ENCODE measurements at places on chromosomes 4 and X. TPM values are rescaled to one million over a fixed set of nuclear protein-coding genes. Genes with fewer than 3 reads are reported as not detected.

DNA sequence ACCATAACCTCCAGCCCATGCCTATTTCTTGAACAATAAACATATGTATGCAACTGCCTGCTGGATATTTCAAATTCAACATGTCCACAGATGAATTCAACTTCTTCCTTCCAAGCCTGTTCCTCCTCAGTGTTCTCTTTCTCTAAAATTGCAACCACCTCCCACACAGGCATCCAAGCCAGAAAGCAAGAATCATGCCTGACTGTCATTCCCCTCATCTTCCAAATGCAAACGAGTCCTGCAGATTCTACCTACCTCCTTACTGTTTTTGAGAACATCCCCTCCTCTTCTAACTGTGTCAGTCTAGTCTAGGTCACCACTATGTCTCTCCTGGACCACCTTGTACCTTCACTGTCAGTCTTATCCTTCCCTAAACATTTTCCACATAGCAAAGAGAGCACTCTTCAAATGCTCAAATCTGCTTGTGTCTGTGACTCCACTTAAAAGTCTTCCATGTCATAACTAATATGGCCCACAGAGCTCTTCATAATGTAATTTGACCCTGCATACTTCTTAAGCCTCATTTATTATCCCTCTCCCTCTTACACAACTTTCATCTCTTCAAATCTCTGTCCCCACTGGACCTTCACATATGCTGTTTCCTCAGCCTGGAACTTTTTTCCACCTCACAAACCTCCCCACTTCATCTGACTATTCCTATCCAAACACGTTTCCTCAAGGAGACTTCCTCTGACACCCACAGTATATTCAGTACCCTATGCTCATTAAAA is 25.7 kb downstream of the MAPK10 start:
- no peak for DNase-seq
- H3K36me3 ChIP-seq = no peaks in the 10 kb centered on the region
- H3K27me3 ChIP-seq = no peaks in the 10 kb centered on the region
- no peaks in the 10 kb centered on the region for H3K4me1 ChIP-seq

- no peak for DNase-seq
- H3K4me1 ChIP-seq = no peaks in the 10 kb centered on the region
- H3K36me3 ChIP-seq = no peaks in the 10 kb centered on the region
- no peak overlapping the region for H3K27ac ChIP-seq
- no peak overlapping the region for H3K4me3 ChIP-seq
- no peaks in the 10 kb centered on the region for H3K27me3 ChIP-seq
Measured at GRCh38 chr4:101292901-101293300, 54.4 kb downstream of the PPP3CA start.

GRCh38 chr4:56681158-56681852 is at the start of gene HOPX:
Gene HOPX (minus strand): TSS chr4:56681296. CDS start chr4:56657816, 23,480 bp downstream.
- no peaks in the 10 kb centered on the region for H3K36me3 ChIP-seq
- peaks cover 3% of the 10 kb centered on the region for H3K27me3 ChIP-seq
- no peaks in the 10 kb centered on the region for H3K4me1 ChIP-seq
- no peak for DNase-seq
- no peak within 1 kb of the TSS for H3K27ac ChIP-seq

- H3K27me3 ChIP-seq = peaks cover 15% of the 10 kb centered on the region
- no peak for DNase-seq
- no peaks in the 10 kb centered on the region for H3K4me1 ChIP-seq
- H3K36me3 ChIP-seq = no peaks in the 10 kb centered on the region
- no peak overlapping the region for H3K27ac ChIP-seq
- H3K4me3 ChIP-seq = no peak overlapping the region
Measured at GRCh38 chrX:13179100-13179499, 134.7 kb upstream of the FAM9C start.

DNA sequence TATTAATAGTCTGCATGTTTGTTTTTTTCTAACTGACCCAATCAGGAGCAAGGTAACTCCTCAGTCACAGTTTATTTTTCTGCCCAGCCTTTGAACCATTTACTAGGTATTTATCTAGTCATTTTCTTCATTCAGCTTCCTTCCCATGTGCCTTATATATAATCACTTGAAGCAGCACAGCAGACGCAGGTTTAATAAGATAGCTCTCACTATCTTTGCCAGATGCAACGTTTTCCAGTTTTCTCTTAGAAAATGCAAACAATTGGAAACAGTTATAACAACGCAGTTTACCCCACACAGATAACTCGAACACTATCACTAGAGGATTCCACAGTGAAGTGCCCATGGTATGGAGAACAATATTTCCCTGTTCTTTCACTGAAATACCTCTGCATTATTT is 56.4 kb upstream of the NFKB1 start:
- no peak for DNase-seq
- H3K4me1 ChIP-seq = no peaks in the 10 kb centered on the region
- H3K36me3 ChIP-seq = no peaks in the 10 kb centered on the region

- DNase-seq = no peak
- no peaks in the 10 kb centered on the region for H3K4me1 ChIP-seq
Measured at GRCh38 chr4:86972997-86973396, 38.2 kb downstream of the AFF1 start.

DNA sequence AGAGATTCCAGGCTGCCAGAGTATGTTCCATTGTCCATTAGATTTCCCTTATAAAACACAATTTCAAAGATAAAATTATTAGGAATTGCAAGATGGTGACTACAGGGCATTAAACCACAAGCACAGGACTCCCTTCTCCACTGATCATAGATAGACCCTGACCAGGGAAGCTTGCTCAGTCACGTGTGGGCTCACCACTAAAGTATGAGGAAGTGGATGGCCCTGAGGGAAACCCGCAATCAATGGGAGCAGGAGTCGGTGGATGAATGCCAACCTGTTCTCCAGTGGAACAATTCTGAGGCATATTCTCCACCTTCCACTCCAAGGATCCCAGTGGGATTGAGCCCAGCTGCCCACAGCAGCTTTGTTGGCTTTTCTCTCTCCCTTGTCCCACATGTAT is 515.7 kb downstream of the BCOR start:
- H3K4me3 ChIP-seq = no peak overlapping the region
- H3K27ac ChIP-seq = no peak overlapping the region
- no peaks in the 10 kb centered on the region for H3K36me3 ChIP-seq

- H3K27me3 ChIP-seq = no peaks in the 10 kb centered on the region
- H3K4me3 ChIP-seq = no peak overlapping the region
- H3K36me3 ChIP-seq = no peaks in the 10 kb centered on the region
- no peak overlapping the region for H3K27ac ChIP-seq
Measured at GRCh38 chrX:148134578-148134977, 153.4 kb downstream of the FMR1NB start.

- no peak overlapping the region for H3K27ac ChIP-seq
- no peak overlapping the region for H3K4me3 ChIP-seq
- DNase-seq = no peak
- H3K36me3 ChIP-seq = no peaks in the 10 kb centered on the region
- no peaks in the 10 kb centered on the region for H3K27me3 ChIP-seq
Measured at GRCh38 chr4:40299811-40300292, 35.3 kb upstream of the CHRNA9 start.

DNA sequence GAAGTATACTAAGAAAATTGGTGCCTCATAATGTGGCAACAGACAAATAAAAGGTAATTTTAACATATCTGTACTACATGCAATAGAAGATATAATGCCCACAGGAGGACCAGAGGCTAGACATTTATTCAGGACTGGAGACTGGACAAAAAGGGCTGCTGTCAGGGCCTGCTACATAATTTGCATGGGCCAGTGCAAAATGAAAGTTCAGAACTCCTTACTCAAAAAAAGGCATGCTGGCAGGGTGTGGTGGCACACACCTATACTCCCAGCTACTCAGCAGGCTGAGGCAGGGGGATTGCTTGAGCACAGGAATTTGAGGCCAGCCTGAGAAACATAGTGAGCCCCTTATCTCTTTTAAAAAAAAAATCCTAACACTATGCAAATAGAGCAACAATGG is 12.4 kb upstream of the MAOA start:
- no peak for DNase-seq
- H3K27me3 ChIP-seq = peaks cover 9% of the 10 kb centered on the region
- no peaks in the 10 kb centered on the region for H3K4me1 ChIP-seq
- H3K27ac ChIP-seq = no peak overlapping the region
- H3K4me3 ChIP-seq = no peak overlapping the region

- no peak for DNase-seq
- no peaks in the 10 kb centered on the region for H3K27me3 ChIP-seq
- H3K36me3 ChIP-seq = no peaks in the 10 kb centered on the region
Measured at GRCh38 chr4:118367872-118368271, 15.1 kb upstream of the PRSS12 start.

- H3K36me3 ChIP-seq = no peaks in the 10 kb centered on the region
- peak overlapping the region; percentile 59 for H3K4me3 ChIP-seq
- peak; percentile 49 for DNase-seq
- peak overlapping the region; percentile 51 for H3K27ac ChIP-seq
- peaks cover 37% of the 10 kb centered on the region for H3K4me1 ChIP-seq
Measured at GRCh38 chr4:108168160-108168670, 517 bp downstream of the LEF1 start.

GRCh38 chrX:44244008-44244407 is 99.5 kb downstream of the EFHC2 start:
- no peaks in the 10 kb centered on the region for H3K36me3 ChIP-seq
- no peak overlapping the region for H3K27ac ChIP-seq
- peak; percentile 31 for DNase-seq
- H3K4me1 ChIP-seq = no peaks in the 10 kb centered on the region
- H3K27me3 ChIP-seq = peaks cover 11% of the 10 kb centered on the region
- no peak overlapping the region for H3K4me3 ChIP-seq

- H3K27me3 ChIP-seq = no peaks in the 10 kb centered on the region
- DNase-seq = no peak
- no peaks in the 10 kb centered on the region for H3K36me3 ChIP-seq
- no peak overlapping the region for H3K4me3 ChIP-seq
Measured at GRCh38 chr4:135065366-135065765, 863.8 kb upstream of the PABPC4L start.

- H3K4me3 ChIP-seq = no peak overlapping the region
- H3K27me3 ChIP-seq = no peaks in the 10 kb centered on the region
- H3K36me3 ChIP-seq = peaks cover 3% of the 10 kb centered on the region
- H3K27ac ChIP-seq = no peak overlapping the region
- H3K4me1 ChIP-seq = no peaks in the 10 kb centered on the region
Measured at GRCh38 chr4:77910676-77911075, 48.0 kb downstream of the MRPL1 start.

DNA sequence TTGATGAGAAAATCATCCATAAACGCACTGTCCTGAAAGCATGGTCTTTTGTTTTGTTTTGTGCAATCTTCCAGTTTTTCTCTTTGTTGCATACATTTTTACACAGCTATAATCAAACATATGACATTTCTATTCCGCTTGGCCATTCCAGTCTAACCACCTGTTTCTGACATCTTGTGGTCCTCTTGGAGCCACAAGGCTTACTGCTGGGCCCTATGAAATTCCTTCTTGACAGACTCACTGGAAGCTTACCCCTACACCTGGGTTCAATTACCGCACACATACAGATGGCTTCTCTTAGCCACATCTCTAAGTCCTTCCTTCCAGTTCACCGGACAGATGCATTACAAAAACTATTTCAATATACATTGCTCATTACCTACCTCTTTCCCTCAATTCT is 72.4 kb downstream of the PAPSS1 start:
- no peak overlapping the region for H3K27ac ChIP-seq
- H3K36me3 ChIP-seq = peaks cover 24% of the 10 kb centered on the region
- H3K27me3 ChIP-seq = no peaks in the 10 kb centered on the region
- H3K4me1 ChIP-seq = no peaks in the 10 kb centered on the region
- no peak for DNase-seq

DNA sequence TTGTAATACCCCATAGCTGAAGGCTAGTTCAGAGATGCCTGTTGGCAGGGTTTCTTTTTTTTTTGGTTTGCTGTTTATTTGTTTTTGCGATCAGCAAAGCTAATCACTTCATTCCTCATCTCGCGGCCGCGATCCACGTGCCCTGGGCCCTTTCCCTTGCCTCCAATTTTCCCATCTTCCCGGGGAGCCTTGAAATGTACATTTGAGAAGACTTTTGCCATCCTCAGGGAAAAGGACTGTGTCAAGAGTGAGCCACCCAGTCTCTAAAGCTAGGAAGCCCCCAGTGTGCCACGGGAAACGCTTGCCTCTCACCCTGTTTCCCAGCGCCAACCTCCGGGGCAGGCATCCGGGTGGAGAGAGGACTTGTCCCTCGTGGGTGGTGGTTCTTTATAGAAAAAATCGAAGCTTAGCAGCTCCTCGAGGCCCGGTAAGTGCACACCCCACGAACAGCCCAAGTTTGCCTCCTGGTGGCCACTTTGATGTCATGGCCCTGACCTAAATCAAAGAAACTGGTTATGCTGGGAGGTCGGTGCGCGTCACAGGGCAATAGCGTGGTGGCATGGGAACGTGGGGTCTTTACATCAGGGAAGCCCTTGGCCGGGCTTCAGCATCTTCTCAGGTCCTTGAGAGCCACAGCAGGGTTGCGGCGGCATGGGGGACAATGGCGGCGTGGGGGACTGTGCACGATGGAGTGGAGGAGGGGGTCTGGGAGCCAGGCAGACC is 42.0 kb downstream of the MAP7D3 start:
- peak; percentile 60 for DNase-seq
- H3K4me3 ChIP-seq = no peak overlapping the region
- peaks cover 30% of the 10 kb centered on the region for H3K27me3 ChIP-seq
- peaks cover 33% of the 10 kb centered on the region for H3K36me3 ChIP-seq
- peaks cover 17% of the 10 kb centered on the region for H3K4me1 ChIP-seq

DNA sequence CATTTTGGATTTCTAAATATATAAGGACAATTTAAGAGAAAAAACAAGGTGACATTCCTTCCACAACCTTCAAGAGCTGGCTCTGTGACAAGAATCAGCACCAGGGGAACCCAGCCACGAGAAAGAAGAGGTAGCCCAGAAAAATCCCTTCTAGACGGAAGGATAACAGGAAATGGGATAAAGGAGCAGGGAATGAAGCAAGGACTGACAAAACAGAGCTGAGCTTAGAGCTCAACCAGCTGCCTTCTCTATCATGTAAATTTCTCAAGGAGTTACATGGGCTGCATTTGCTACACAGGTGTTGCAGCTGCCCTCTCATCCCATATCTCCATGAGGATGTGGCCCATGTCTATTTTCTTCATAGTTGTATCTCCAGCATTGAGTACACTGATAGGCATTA is 154.2 kb upstream of the PRDX4 start:
- H3K4me1 ChIP-seq = no peaks in the 10 kb centered on the region
- no peak overlapping the region for H3K27ac ChIP-seq

GRCh38 chr4:125773931-125774330 is 459.2 kb downstream of the FAT4 start:
- H3K27ac ChIP-seq = no peak overlapping the region
- no peaks in the 10 kb centered on the region for H3K36me3 ChIP-seq
- DNase-seq = peak; percentile 85
- no peak overlapping the region for H3K4me3 ChIP-seq
- H3K27me3 ChIP-seq = no peaks in the 10 kb centered on the region

- H3K4me3 ChIP-seq = no peak overlapping the region
- H3K36me3 ChIP-seq = peaks cover 5% of the 10 kb centered on the region
- peaks cover 5% of the 10 kb centered on the region for H3K4me1 ChIP-seq
Measured at GRCh38 chr4:141124224-141124623, 9.0 kb downstream of the RNF150 start.

Gene PAGE2B
- not detected for total RNA-seq

Gene PDE5A
- total RNA-seq = 26.1 TPM

Gene SCML1
- 5.8 TPM for total RNA-seq

Gene CLDN24
- not detected for total RNA-seq

Gene DCLK2
- 4.5 TPM for total RNA-seq

Gene GPC4
- total RNA-seq = 34.1 TPM

Gene SYP
- total RNA-seq = 1.2 TPM

Gene SSX3
- not detected for total RNA-seq
